Stimulated activated CD4-positive, alpha-beta T cell treated with anti-CD3 and anti-CD28 coated beads, Interleukin-15, amount 100 ng/mL, for 48 hours (primary cell): ENCODE measurements at places on chromosomes 12 and 14.

GRCh38 chr12:33376153-33376552 lies 63.5 kb downstream of the SYT10 start:
- no peak for DNase-seq

DNA sequence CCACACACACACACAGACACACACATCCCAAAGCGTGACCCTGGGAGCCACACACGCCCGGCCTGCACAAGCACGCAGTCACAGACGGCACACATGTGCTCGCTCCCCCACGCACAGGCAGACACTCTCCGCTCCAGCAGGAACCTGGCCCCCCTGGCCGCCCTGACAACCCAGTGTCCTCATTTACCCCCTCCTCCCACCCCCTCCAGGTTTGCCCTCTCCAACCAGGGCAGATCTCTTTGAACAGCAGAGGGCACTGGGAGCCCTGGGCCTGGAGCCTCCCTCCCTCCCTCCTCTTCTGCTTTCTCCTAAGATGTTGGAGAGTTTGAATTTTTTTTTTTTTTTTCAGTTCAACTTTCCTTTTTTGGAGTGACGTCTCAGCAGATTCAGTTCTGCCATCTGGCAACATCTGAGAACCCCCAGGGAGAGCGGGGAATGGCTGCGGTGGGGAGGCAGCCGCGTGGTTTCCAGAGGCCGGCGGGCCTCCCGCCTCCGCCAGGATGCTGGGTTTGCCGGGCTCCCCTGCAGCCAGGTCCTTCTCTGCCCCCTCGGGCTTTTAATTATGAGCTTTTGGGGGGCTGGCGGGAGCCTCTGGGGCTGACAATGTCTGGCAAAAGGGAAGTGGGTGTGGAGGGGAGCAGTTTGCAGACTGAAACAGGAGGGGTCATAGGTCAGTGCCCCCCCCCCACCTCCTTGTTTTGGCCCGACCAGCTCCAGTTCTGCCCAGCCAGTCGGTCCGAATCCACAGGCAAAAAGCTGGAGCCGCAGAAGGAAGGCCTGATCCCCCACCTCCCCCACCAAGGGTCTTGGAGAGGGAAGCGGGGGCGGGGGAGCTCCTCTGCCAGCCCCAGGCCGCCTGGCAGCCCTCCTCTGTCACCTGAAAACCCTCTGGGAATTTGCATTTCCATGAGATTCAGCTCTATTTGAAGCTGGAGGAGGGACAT lies 1.3 kb upstream of the NCOR2 start:
- no peak for DNase-seq

DNA sequence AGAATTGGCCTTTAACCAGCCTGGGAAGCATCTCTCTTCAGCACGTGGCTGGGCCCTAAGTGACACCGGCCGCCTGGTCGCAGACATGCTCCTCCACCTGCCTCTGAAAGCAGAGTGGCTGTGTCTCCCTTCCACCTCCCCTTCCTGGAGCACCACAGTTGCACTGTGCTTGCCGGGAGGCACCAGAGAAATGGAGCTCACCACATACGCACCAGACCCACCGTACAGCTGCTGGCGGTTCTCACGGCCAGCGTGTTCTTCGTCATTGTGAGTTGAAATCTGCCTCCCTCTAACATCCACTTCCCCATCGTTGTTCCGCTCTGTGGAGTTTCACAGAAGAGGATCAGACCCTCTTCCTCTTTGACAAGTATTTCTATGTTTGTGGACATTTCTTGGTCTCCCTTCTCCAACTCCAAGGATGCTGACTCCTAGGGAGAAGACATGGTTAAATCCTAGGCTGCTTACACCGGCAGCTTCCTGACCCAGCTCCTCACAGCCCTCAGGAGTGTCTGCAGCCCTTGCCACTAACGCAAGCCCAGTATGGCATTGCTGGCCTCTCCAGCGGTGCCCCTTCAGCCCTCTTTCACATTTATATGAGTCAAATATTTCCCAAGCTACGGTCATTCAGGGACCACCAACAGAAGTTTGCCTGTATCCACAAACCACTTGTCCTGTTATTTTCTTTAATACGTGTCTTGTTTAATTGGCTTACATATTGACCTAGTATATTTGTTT lies 11.5 kb upstream of the KRT5 start:
- DNase-seq: no peak

GRCh38 chr12:31900271-31900670 lies 58.9 kb upstream of the RESF1 start:
- DNase-seq: no peak

DNA sequence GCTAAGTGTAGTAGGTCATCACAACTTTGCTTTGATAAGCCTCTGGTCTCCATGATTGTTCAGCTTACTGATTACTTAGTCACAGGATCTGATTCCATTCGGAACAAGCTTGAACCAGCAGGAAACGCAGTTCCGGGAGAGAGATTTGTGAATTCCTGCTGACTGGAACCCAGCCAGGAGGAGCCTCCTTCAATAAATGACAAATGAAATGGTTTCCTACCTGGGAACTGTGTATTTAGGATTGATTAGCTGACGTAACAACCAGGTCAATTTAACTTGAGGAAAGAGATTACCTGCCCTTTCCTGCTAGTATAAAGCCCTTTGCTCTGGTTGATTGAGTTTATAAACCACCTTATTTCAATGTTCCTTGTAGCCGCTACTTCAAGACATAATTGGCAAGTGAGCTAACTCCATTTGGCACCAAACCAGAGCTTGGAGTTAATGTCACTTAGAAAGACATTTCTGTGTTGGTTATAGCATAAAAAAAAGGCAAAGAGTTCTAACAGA lies 35.1 kb upstream of the KCNH3 start:
- no peak for DNase-seq

- DNase-seq: no peak
Observed at GRCh38 chr14:65805113-65805473, 392.6 kb downstream of the FUT8 start.
